ENCODE measurements at places on chromosomes 11 and 22. TPM values are rescaled to one million over a fixed set of nuclear protein-coding genes. Genes with fewer than 3 reads are reported as not detected.
A peak's percentile ranks its signal among the peaks of the same experiment; 100 is the strongest.

Gene CYB5R2
- 51.9 TPM for total RNA-seq

Gene PNPLA2
- total RNA-seq = 57.3 TPM

DNA sequence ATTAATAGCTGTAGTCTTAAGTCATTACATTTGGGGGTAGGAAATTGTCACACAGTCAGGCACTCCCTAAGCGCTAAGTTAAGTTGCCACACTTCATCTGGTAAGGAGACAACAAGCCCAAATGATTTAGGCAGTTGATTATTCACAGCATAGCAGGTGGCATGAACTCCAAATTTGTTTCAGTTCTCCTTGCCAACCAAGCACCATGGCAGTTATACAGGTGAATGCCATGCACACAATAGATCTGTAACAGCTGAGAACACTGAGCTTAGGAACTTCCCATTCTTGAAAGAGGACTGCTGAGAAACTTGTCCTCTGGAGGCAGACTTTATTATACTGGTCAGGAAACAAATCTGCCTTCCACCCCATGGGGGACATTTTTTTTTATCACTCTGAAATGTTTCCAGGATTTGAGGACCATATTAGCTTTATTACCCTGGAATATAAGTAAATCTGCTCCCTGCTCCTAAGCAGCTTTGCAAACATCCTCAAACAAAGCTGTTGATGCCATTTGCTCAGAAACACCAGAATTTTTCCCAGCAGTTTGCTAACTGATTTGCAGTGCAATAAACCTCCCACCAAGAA, 5.1 kb upstream of the INTS4 start:
- DNase-seq = no peak

- DNase-seq = no peak
Observed at GRCh38 chr11:72869831-72870230, 55.6 kb downstream of the ATG16L2 start.

DNA sequence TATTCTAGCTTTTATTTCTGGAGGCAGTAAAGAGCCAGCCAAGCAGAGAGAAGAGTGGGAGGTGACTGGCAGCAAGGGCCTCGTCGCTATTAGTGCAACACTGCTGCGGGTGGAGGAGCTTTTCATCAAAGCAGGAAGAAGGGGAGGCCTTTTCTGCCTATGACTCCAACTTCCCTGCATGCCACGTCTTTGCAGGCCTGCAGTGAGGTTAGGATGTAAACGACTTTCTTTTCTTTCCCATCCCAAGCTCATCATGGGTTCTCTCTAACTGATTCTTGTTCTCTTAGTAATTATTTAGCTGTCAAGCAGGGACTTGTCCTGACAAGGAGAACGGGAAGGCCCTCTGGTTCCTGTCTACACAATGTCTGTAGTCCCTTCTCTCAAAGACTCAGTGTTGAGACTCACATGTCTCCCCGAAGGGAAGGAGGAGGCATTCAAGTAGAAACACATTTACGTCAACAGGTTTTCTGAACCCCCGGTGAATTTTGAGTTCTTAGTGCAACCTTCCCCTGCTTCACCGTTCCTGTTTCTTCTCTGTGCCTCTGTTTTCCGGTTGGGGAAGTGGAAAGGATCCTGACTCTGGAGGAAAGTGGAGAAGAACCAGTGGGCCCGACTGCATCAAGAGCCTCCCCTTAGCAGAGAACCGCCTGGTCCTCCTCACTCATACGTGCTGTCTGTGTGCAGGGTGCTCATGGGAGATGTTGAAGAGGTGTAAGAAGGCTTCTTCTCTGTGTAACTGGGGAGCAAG, 56.9 kb downstream of the PACS1 start:
- peak; percentile 64 for DNase-seq

Gene OR51B5
- total RNA-seq = 0.78 TPM

- no peak for DNase-seq
Observed at GRCh38 chr22:19888131-19888746, 33.6 kb upstream of the GNB1L start.

GRCh38 chr22:44962741-44963454, 46.9 kb downstream of the PHF21B start:
- DNase-seq = no peak

Gene SPI1
- total RNA-seq = not detected

- DNase-seq = peak; percentile 86
Observed at GRCh38 chr22:18987765-18988164, 51.7 kb upstream of the PRODH start.

GRCh38 chr11:97290464-97291041, 900.7 kb downstream of the JRKL start:
- DNase-seq = no peak

- no peak for DNase-seq
Observed at GRCh38 chr11:47969401-47969800, 11.0 kb upstream of the PTPRJ start.

Gene ACCSL
- total RNA-seq = not detected

DNA sequence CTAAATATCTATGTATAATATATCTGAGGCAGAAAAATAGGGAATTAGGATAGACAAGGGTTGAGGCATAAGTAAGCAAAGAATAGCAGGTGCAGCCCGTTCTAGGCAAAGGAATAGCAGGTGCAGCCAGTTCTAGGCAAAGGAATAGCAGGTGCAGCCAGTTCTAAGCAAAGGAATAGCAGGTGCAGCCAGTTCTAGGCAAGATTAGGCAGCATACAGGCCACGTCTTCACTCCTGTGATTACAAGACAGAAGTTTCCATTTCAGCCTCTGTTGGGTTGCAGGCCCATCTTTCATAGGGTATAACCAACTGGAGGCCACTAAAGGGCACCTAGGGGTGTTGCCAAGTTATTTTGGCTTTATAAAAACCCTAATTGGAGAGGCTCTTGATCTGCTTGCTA, 28.8 kb upstream of the CHORDC1 start:
- DNase-seq = no peak

GRCh38 chr11:10618490-10618889, 50.0 kb upstream of the LYVE1 start:
- no peak for DNase-seq

- no peak for DNase-seq
Observed at GRCh38 chr11:60847281-60847680, 5.4 kb downstream of the CCDC86 start.

GRCh38 chr22:49865156-49865555, 11.5 kb downstream of the ZBED4 start:
- DNase-seq = no peak

Gene RHOD
- total RNA-seq = 18.2 TPM

Gene SMC1B
- total RNA-seq = 0.11 TPM

DNA sequence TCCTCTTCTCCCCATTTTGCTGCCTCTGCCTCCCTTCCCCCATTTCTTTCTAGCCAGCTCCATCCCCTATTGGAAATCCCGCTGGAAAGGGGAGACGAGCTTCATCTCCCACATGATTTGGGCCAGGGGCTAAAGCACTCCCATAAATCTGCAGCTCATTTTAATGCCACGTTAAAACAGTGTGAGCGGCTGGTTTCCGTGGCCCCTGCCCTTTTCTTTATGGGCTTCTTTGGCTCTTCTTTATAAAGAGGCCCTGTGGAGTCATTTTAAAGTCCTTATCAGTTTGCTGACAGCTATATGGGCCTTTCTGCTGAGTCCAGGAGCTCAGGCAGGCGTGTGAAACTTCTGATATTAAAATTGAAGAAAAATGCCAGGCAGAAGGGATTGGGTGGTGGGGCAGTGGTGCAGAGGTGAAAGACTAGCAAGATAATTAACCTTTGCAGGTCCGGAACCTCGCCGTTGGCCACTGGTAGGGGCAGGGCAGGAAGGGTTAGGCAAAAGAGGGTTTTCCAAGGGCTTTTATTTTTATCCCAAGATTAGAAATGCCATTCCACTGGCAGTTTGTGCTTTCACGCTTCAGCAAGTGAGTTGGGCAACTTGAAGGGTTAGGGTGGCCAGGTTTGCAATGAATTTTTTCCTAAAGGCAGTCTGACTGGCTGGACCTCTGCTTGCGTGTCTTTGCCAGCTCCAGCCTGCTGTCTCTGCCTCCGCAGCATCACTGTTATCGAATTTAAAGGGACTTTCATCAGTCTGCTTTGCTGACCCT, 44.3 kb downstream of the EXT2 start:
- no peak for DNase-seq

DNA sequence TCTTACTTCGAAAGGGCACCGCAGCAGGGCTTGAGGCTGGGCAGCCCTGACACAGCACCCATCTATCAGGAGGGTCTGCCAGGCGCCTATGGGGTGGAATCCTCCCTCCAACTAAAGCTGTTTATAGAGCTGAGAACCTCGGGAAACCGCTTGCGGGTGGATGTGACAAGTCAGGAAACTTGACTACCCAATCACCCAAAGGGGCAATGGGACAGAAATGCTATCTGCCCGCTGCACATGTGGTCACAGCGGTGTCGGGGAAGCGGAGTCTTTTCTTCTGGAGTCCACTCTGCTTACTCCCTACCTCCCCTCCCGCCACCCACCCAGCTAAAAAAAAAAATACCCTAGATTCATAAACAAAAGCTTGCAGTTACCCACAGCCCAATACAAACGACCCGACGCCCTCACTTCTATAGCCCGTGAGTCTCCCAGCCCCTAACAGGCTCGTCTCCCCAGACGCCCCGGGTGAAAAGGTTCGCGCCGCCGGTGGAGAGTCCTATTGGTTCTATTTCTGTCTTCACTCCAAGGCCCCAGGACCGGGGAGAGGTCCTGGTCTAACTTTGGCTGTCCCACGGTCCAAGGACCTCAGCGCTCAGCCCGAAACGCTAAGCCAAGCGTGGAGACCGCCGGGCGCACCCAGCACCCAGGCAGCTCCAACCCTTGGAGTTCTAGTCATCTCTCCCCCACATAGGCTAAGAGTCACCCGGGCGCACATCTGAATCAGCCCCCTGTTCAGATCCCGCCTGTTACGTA, 1.4 kb downstream of the TRPC6 start:
- peak; percentile 71 for DNase-seq

DNA sequence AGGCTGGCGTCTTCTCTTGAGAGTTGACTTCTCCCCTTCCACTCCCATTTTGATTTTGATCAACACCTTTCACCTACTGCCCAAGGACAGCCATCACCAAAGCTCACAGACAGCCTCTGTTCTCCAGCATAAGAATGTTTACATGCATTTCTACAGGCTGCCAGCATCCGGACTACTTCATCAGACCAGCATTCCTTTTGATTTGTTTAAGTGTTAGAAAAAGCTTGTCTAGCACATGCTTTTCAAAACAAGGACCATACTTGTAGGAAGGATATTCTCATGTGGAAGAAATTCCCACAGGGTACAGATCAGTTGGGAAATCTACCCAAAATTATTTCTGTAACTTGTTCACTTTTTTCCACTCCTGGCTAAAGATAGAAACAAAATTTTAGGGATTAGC, 6.2 kb upstream of the KCNA4 start:
- DNase-seq = no peak

- DNase-seq = no peak
Observed at GRCh38 chr11:7609521-7609920, 63.8 kb downstream of the CYB5R2 start.

Gene YPEL4
- not detected for total RNA-seq

Gene NOX4
- total RNA-seq = 3.8 TPM

Gene MPZL3
- 4.2 TPM for total RNA-seq

- no peak for DNase-seq
Observed at GRCh38 chr11:39341461-39341860, 2118.0 kb downstream of the LRRC4C start.

DNA sequence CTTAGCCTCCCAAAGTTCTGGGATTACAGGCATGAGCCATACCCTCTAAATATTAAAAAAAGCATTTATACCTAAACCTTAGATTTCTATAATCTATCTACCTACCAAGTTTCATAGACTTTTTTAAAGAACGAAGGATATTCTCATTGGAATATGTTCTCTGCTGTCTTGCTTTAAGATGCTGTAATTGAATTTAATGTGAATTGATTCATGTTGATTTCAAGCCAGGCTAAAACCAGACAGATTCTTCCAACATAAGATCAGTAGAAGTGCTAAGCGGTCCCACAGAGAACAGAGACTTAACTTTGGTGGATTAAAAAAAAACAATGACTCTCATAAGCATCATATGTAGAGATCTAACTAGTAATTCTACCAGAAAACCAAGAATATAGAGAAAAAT, 14.2 kb downstream of the KREMEN1 start:
- DNase-seq = no peak

Gene TRIM51
- not detected for total RNA-seq

DNA sequence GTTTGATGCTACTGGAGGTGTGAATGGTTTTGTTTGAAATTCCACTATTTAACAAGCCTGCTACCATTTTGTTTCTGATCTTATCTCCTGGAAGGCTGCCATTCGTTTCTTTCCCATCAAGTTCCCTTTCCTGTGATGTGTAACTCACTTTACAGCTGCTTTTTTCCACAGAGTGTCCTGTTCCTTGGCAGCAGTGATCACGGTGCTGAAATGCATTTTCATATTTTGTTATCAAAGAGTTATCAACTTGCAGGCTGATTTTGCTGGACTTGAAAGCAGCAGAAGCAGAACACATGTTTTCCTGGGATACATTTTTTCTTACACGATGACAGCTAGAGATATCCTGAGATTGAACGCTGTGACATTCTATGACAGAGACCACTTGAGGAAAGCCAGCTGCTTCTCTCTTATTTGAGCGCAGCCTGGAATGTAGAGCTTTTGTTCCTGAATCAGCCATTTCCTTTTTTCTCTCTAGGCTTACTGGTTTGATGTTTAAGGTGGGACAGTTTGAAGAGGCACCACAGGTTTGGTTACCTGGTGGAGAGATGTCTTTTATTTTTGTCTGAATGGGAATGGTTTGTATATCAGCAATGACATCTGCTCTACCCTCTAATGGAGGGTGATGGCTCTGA, 34.7 kb downstream of the PRR14L start:
- DNase-seq = no peak

- DNase-seq = no peak
Observed at GRCh38 chr11:130388607-130389205, 39.7 kb downstream of the ADAMTS8 start.

GRCh38 chr11:121437018-121437685, 15.0 kb upstream of the SORL1 start:
- no peak for DNase-seq

- no peak for DNase-seq
Observed at GRCh38 chr11:1774886-1775285, 11.2 kb upstream of the CTSD start.

Gene KRTAP5-11
- 5.4 TPM for total RNA-seq

GRCh38 chr11:43579171-43579918, 101.2 kb upstream of the HSD17B12 start:
- peak; percentile 90 for DNase-seq

GRCh38 chr22:44615602-44616180, 86.3 kb upstream of the PRR5 start:
- DNase-seq = no peak

Gene PKP3
- total RNA-seq = 45.7 TPM

DNA sequence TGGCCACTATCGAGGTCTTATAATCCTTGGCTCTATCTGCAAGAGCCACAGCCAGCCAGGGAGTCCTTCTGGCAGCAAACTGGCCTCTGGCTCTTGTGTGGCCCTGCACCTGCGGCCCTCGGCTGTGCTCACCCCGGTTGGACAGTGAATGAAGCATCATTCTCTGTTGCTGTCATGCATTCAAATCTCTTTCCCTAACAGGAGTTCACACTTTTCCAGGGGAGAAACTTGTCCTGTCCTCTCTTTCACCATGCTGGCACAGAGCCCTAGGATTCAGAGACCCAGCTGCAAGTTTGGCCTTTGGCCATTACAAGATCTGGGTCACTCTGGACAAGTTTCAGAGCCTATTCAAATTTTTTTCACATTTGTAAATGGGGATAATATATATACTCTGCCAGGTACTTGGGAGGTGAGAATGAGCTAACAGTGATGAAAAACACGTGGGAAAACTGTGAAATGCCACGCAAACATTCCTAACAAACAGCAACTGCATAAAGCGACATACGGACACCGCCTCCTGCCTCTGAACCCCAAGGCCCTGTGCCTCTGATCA, 34.2 kb downstream of the TMEM184B start:
- no peak for DNase-seq

- no peak for DNase-seq
Observed at GRCh38 chr11:35553831-35554230, 28.4 kb upstream of the PAMR1 start.

Gene IFT27
- 49.8 TPM for total RNA-seq

GRCh38 chr11:92311616-92312449, 87.2 kb downstream of the FAT3 start:
- peak; percentile 61 for DNase-seq
